Activated CD8-positive, alpha-beta memory T cell treated with anti-CD3 and anti-CD28 coated beads, Interleukin-2, amount 50 U/mL, for 4 hours (primary cell): ENCODE measurements at places on chromosomes 5 and 9.

- DNase-seq = no peak
These were observed 441.3 kb upstream of the CCNG1 start for GRCh38 chr5:162996053-162996452.

GRCh38 chr9:112544477-112544876, 57.9 kb downstream of the KIAA1958 start:
- no peak for DNase-seq

- no peak for DNase-seq
These were observed 39.9 kb downstream of the COL15A1 start for GRCh38 chr9:98983295-98984268.

GRCh38 chr9:78892182-78892581, 595.3 kb downstream of the PSAT1 start:
- no peak for DNase-seq

- no peak for DNase-seq
These were observed 74.3 kb upstream of the TGFBR1 start for GRCh38 chr9:99030610-99031109.

DNA sequence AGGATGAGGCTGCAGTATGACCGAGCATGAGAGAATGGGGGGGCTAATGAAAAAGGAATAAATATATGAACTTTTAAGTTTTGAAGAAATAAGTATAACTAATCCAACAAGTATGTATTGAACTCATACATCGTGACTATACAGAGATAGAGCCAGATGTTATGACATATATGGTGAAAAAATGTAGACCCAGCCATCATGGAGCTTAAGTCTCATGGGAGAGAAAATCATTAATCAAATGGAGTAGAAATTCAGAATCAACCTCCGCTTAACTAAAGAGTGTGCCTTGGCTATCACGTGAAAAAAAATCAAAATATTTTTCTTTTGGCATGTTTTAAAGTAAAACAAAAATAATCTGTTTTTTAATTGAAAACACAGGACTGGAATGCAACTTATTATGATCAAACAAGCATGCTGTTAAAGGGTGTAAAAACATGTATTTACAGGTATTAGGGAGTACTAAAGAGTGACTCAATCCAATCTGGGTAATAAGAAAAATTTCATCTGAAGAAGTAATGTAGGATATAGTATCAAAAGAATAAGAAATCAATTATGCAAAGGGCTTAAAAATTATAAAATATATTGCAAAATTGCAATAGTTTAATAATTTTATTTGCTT, 868.5 kb upstream of the NUDT12 start:
- DNase-seq = no peak

GRCh38 chr9:15944341-15944740, 391.5 kb downstream of the CCDC171 start:
- no peak for DNase-seq

DNA sequence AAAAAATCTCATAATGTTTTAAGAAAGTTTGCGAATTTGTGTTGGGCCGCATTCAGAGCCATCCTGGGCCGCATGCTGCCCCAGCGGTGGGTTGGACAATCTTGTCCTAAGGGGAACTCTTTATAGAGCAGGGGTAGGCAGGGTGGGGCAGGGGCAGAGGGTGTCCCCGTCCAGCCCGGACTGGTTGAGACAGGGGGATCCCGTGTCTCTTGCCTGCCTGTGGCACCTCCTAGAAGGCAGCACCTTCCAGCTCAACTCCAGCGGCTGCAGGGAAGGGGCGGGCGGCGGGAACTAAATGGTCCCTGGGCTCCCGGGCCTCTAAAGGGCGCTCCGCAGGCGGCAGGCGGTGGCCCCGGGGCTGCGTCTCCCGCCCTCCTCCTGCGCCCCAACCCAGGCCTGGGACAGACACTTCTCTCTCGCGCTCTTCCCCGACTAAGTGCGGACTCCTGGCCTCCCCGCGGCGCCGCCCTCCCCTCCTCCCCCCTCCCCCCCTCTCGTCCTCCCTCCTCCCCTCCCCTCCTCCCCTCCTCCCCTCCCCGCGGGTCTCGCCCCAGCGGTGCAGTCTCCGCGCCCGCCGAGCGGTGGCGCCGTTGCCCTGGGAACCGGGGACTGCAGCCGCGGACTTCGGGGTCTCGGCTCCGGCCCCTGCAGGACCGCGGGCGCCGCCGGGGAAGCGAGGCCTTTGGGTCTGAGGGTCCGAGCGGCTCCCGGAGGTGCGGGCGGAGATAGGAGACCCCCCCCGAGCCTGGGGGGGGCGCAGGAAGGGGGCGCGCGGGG, 132.6 kb downstream of the MRPL36 start:
- peak; percentile 60 for DNase-seq

DNA sequence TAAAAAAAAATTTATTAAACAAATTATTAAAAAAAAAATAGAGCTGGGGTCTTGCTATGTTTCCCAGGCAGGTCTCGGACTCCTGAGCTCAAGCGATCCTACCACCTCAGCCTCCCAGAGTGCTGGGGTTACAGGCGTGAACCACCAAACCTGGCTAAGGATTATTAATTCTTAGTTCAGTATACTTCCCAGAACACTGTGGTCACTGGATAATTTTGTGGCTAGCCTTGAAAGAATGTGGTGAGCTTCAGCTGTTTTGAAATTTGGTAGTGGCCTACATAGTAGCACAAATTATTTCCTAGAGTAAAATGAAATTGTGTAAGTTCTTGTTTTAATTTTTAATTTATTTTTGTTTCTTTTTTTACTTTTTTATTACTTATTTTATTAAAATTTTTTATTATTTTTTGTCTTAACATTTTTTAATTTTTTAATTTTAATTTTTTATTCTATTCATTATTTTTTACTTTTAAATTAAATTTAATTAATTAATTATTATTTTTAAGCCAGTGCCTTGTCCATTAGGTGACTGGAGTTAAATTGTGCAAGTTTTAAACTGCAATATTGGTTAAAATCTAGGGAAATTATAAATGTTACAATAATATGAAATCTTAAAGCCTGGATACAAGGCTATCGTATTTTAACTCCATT, 23.0 kb downstream of the ARRDC3 start:
- no peak for DNase-seq

GRCh38 chr9:78072586-78073199, 41.1 kb upstream of the GNAQ start:
- no peak for DNase-seq

- no peak for DNase-seq
These were observed 121.0 kb upstream of the RGS7BP start for GRCh38 chr5:64384765-64385164.

GRCh38 chr9:97852399-97853055, 499 bp upstream of the FOXE1 start:
- no peak for DNase-seq

DNA sequence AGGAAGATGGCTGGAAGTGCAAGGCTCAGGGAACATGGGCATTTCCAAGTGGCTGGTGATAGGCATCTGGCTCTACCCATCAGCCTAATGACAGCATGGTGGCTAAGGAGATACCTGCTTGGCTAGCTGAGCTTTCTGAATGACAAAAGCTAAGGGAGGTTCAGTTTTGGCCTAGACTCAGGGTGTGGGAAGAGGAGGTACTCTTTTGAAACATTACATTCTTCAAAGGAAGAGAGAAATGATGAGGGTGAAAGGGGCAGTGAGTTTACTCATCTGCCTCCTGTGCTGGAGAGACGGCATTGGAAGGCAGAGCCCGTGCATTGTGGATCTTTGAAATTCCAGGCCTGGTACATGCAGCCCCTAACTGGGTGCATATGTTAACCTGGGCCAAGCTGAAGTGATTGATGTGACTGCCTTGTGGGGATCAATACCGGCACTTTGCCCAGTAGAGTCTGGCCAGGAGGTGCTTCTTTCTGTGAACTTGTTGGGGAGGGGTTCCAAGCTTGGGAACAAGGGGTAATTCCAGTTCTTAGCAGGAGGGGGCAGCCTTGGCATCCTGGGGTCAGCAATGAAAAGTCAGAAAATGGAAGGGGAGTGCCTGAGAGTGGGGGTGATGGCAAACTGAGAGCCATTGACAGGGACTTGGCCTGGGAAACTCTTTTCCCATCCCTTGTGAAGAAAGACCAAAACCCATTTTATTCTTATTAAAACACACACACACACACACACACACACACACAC, 108.6 kb downstream of the ACER2 start:
- no peak for DNase-seq

DNA sequence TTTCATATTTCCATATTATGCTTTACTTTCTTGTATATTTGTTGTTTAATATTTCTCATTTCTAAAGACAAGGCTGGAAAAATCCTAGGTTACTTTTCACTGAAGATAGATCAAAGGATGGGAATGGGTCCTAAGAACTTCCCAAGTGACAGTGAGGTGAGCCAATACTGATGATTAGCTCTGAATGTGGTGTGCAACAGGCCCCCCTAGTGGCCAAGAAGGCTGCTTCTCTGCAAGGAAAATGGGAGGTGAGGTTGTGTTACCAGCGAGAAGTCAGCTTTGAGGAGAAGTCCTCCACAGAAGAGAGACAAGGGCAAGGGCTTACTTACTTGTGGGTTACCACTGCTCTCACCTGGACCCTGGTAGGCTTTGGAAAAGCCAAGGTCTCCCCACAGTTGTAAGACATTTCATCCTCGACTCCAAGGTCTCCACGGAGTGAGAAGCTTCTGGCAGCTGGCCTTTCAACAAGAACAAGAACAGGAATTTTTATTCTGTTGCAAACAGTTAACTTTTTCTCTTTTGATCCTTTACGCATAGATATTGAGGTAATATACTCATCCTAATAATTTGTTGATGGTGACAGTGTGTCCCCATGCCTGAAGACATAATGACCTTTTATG, 69.9 kb downstream of the MAMDC2 start:
- no peak for DNase-seq

DNA sequence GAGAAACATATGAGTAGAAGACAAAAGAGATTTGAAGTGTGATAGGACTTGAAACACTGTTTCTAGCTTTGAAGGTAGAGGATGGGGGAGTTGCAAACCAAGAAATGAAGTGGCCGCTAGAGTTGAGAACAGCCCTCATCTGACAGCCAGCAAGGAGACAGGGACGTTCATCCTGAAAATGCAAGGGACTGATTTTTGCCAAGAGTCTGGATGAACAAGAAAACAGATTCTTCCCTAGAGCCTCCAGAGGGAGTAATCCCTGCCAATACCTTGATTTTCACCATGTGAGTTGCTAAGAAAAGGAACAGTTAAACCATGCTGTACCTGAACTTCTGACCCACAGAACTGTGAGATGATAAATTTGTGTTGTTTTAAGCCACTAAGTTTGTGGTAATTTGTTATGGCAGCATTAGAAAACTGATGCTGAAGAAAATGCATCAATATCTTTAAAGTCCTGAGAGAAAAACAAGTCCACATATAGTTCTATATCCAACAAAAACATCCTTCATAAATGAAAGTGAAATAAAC, 154.0 kb upstream of the ADAMTSL1 start:
- DNase-seq = no peak

DNA sequence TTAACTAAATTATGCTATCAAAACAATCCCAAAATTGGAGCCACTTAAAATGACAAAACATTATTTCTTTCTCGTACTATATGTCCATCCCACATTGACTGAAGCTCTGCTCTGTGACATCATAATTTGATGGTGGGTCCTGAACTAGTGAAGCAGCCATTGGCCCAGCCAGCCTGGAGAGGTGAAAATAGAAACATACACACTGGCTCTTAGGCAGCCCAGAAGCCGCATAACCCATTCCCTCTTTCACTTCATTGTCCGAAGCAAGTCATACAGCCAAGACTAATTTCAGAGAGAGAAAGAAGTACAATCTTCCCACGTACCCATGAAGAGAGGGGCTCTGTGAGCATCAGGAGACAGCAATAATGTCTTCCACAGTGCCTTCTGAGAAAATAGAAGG, 342.5 kb downstream of the NFIB start:
- no peak for DNase-seq

GRCh38 chr5:179880848-179881590, 22.4 kb upstream of the MRNIP start:
- no peak for DNase-seq

DNA sequence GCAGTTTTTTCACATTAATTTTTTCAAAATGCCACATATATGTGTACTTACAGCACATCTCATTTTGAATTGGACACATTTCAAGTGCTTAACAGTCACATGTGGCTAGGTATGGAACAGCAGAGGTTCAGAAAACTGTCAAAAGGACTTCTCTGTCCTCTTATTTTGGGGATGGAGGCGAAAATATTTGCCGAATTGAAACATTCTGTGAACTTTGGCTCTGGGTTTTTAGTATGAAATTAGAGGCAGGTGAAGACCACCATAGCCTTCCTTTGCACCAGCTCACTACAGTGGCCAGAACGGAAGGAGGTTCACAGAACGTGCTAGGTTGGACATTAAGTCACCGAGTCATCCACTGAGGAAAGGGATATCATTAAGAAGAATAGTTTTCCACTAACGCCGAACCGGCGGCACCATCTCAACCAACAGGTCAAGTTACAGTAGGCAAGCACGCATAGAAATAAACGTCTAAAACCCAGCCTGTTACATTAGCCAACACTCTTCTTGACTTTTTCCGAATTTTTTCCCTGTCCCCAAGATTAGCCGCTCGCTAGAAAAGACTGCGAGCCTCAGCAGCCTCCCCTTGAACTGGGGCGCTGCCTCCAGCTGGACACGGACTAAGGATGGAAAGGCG, 1.8 kb upstream of the TLE4 start:
- no peak for DNase-seq

GRCh38 chr9:27529316-27530278, at the start of gene MOB3B:
Gene MOB3B (minus strand): TSS chr9:27529814. CDS start chr9:27455550, 74,264 bp downstream.
- DNase-seq = peak; percentile 83

- no peak for DNase-seq
These were observed 359.2 kb upstream of the ACTBL2 start for GRCh38 chr5:57841676-57842363.

GRCh38 chr5:83564069-83564749, 92.7 kb downstream of the VCAN start:
- DNase-seq = no peak

GRCh38 chr9:101311758-101312420, 72.9 kb downstream of the BAAT start:
- no peak for DNase-seq

GRCh38 chr5:38830521-38831051, 15.2 kb upstream of the OSMR start:
- no peak for DNase-seq

DNA sequence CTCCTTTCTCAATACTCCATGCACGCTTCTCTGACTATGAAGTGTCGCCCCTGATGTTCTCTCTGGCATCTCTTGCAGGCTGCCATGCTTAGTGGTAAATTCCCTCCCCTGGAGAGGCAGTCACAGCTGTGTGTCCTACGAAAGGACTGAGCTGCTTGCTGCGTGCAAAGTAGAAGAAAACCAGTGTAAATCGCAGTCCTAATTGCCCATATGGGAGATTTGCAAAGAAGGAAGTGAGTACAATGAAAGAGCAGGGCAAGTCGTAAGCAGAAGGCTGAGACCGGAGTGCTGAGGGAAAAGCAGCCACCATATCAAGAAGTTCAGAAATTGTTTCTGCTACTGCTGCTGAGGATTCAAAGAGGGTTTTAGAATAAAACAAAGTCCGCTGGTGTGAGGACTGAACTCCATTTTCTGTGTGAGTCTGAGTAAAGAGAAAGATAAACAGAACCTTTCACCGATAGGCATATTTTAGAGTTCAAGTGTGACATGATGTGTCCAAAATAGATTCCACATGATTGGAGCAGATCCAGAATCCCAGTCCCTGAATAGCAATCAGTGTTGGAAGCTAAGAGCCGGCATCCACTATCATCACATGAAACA, 507.8 kb upstream of the MPDZ start:
- DNase-seq = no peak

GRCh38 chr5:40587376-40587775, 92.3 kb upstream of the PTGER4 start:
- no peak for DNase-seq

GRCh38 chr9:120152295-120152694, 427.7 kb downstream of the CDK5RAP2 start:
- DNase-seq = no peak

- no peak for DNase-seq
These were observed 52.3 kb upstream of the RARS1 start for GRCh38 chr5:168434001-168434400.
